Hematopoietic multipotent progenitor cell treated with erythropoietin and hydrocortisone succinate and interleukin-3 and kit ligand, for 15 days (in vitro differentiated cells): ENCODE measurements at places on chromosomes 4 and X.

DNA sequence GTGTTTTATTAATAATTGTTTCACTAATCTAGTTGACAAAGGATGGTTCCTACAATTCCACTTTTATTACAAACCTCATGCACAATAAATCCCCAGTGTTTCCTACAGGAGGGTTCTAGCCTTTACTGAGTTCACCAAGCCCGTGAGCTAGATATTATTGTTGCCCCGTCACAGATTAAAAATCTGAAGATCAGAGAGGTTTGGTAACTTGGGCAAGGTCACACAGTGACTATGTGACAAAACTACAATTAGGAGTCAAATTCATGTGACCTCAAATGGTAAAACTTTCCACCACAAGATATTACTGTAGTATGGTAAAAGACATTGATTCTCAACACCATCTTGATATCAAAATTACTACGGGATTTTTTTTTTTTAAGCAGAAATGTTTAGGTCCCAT, 124.6 kb downstream of the BTC start:
- DNase-seq = no peak

- DNase-seq = no peak
These were observed 67.5 kb upstream of the GPR34 start for GRCh38 chrX:41621222-41621723.

GRCh38 chr4:7500404-7500803, 65.7 kb upstream of the PSAPL1 start:
- no peak for DNase-seq

DNA sequence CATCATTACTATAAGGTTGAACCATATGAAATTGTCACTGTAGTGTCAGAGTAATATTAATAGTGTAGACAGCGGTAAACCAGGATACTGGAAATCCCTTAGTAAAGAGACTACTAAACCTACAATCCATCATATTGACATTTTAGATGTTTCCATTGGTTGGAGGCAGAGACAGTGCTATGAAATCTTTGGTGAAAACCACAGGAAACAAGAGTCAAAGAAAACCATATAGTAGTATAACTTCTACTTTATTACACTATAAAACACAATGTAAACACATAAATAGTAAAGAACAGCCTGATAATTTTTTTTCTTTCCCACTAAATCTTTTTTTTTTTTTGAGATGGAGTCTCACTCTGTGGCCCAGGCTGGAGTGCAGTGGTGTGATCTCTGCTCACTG, 15.9 kb downstream of the RELL1 start:
- no peak for DNase-seq

DNA sequence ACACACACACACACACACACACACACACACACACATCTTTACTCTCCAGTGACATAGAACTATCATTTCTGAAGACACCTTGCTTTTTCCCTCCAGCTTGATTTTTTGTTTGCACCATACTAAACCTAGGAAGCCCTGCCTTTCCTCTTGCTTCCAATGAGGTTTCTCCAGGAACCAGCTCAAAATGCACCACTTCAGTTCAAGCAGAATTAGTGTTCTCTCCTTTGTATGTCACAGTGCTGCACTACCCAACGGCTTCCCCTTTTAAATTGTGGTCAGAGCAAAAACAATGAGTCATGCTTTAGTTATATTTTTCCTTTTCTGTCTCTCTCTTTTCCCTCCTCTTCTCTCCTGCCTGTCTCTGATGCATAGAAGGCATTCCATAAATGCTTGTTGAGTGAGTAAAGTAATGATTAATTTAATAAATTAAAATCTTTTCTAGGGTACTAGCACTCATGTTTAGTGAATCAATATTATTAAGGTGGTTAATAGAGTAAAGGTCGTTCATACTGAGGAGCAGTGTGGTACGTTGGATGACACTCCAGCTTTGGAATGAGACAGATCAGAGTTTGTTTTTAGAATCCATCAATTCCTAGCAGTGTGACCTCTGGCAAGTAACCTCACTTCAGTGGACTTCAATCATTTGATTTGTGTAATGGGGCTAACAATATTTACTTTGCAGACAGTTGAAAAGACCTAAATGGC, 5.9 kb downstream of the RTL3 start:
- no peak for DNase-seq

- no peak for DNase-seq
These were observed 178.2 kb upstream of the HCCS start for GRCh38 chrX:10932842-10933440.

GRCh38 chr4:64538219-64538618, 129.0 kb upstream of the TECRL start:
- no peak for DNase-seq

- DNase-seq = no peak
These were observed 12.5 kb upstream of the BRS3 start for GRCh38 chrX:136475236-136475635.

DNA sequence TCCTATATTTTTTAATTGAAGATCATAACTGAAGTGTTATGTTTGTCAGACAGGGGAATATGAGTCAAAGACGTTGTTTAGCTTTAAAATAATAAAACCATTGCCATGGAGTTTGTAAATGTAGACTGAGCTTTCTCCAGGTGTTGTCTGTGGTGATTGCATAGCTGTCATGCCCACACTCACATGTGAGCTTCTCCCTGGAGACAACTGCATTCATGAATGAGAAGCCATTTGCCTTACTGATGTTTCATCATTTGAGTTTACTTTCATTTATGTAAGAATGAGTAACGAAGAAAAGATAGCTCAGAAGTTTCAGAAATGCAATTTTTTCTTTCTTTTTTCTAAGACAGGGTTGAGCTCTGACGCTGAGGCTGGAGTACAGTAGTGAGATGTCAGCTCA, 339.1 kb downstream of the GALNTL6 start:
- no peak for DNase-seq

DNA sequence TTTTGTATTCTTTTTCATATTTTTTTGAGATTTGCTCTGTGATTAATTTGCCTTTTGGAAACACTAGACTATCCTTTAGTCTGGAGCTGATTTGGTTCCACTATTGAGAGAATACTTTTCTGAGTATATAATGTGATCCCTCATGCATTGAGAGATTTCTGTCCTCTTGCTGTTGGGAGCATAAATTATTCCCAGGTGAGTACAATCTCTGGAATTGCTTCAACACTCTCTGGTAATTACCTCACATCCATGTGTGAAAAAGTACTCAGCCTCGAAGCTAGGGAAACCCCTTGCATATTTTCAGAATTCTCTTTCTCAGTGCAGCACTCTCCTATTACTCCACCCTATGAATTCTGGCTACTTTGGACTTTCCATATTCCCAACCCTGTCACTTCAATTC, 550.0 kb downstream of the RAPGEF2 start:
- no peak for DNase-seq

GRCh38 chr4:123929565-123929964, 533.0 kb downstream of the SPRY1 start:
- no peak for DNase-seq

GRCh38 chr4:38149472-38149996, 189.3 kb downstream of the PTTG2 start:
- DNase-seq = no peak

DNA sequence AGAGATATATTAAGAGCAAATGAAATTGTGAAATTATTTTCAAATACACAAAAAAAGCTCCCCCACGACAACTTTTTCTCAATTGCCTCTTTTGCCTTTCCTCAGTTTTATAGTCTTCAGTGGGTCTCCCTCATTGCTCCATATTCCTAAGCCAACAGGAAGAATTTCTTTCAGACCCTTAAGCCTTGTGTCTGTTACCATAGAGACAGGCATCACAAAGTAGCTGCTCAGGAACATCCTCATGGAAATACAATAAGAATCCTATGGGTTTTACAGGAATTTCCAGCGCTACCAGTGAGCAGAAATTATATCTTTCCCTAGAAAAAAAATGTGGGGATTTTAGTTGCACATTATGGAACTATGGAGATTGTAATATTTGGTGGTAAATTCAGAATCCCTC, 121.9 kb upstream of the DMD start:
- DNase-seq = no peak

DNA sequence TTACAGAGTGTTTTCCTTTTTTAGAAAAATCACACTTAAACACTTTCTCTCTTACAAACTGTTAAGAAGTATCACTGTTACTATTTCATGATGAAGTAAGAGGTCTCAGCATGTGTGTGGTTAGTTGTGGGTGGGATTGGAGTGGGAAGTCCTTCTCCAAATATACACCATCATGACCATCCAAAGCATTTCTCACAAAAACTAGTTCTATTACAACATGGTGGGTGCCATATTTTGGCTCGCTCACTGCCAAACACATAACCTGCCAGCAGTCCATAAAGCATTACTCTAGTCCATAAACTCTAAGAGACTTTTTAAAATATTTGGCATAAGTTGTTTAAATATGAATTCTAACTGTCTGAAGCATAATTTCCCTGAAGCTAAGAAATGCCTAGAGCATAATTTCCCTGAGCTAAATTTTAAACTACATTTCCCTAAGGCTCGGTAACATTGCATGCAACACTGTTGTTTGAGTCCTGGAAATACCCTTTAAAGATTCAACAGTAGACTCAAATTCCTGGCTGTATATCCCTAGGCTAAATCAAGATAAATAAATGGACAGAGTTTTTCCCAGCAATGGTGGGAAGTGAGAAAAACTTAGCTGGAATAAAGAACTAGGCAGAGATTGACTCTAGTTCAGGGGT, 415.0 kb upstream of the INTU start:
- DNase-seq = no peak

DNA sequence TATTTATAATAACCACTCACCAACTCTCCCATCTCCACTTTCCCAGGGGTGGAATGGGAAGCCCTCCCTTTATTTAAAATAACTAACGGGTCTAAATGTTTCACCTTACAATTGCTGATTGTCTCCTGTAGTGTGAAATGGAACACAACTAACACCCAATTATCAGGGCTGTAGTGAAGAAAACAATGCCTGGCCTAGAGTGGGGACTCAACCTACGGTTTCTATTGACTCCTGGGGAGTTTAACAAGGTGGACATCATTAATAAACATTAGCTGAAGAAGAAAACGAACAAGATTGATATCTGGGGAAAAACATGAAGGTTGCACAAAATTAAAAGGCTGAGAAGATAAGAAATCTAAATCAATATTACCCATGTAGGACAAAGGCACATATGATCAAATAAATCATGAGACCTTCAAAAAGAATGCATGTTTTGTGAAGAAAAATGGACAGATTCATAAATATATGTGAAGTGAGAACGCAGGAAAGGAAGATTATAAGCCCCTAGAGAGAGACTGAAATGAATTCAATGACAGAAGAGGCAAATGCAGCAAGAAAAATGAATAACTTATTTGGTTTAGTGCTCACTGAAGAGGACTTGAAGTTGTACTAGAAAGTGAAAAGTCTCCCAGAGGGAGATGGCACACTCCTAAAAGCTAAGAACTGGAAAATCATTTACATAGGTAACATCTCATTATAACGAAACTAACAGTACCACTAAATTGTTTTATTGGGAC, 593.0 kb upstream of the AADAT start:
- no peak for DNase-seq

GRCh38 chrX:5775846-5776430, 452.7 kb downstream of the NLGN4X start:
- no peak for DNase-seq

- DNase-seq = peak; percentile 67
These were observed 8.8 kb upstream of the MGST2 start for GRCh38 chr4:139656614-139657486.

GRCh38 chr4:71602289-71602900, 181.5 kb downstream of the GC start:
- DNase-seq = no peak

DNA sequence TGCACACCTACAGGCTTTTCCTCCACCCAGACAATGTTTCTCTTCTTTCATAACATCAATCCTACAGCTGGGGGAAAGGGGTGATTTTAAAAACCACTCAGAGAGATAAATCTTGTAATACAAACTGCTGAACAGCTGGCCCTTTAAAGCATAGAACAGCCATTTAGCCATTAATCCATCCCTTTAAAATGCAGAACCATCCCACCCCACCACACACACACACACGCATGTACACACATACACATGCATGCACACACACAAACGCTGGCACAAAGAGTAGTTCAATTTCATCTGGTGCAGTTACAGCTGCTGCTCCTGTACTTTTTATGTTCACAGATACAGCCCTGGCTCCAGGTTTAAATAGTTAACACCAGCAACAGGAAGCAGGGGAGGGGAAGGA, 426.1 kb downstream of the MID1IP1 start:
- no peak for DNase-seq

GRCh38 chrX:13293700-13294099, 26.2 kb downstream of the ATXN3L start:
- no peak for DNase-seq

DNA sequence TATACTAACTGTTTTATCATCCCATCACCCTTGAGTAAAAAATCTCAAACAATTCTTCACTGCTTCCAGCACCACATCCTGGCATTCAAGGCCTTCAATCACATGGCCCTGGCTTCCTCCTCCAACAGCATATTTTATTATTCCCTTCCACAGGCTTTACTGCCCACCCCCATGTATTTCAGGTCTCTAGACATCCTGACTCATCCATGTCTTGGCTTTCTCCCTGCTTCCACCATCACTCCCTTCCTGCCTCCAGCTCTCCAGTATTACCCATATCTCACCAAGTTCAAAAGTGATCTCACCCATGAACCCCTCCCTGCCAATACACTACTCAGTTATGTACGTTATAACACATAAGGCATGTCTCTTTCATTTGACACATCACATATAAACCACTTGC, 34.7 kb upstream of the PLAC1 start:
- DNase-seq = no peak

DNA sequence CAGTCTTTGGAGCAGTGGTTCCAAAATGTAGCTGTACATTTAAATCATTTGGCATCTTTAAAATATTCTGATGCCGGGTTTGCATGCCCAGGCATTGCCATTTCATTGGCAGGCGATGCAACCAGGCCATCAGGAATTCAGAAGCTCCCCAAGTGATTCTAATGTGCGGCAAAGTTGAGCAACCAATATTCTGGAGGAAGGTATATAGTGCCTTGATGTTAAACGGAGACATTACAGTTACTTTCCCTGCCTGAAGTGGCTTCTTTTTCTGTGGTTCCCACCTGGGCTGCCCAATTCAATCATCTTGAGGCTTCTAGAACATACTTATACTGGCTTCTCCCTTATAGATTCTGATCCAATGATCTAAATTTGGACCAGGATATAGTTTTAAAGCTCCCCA, 68.7 kb upstream of the PGM2 start:
- no peak for DNase-seq

DNA sequence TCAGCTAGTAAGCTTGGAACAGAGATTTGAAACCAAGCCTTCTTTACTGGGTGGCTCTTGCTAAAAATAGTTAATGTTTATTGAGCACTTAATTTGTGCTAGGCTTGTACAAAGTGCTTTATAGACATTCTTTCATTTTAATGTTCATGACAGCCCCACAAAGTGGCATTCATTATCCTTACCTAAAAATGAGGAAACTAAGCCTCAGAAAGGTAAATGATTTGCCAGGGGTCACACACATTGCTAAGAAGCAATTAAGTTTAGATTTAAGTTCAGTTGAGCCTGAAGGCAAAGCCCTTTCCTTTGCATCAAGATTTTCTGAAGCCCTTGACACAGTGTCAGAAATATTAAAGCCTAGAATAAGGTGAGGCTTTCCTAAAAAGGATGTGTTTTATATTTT, 327.5 kb upstream of the FGF13 start:
- no peak for DNase-seq

- no peak for DNase-seq
These were observed 114.7 kb upstream of the TTC29 start for GRCh38 chr4:147060151-147060931.

GRCh38 chr4:108117418-108118182, 51.1 kb downstream of the LEF1 start:
- DNase-seq = no peak
